ENCODE measurements at places on chromosomes 16 and 17.

DNA sequence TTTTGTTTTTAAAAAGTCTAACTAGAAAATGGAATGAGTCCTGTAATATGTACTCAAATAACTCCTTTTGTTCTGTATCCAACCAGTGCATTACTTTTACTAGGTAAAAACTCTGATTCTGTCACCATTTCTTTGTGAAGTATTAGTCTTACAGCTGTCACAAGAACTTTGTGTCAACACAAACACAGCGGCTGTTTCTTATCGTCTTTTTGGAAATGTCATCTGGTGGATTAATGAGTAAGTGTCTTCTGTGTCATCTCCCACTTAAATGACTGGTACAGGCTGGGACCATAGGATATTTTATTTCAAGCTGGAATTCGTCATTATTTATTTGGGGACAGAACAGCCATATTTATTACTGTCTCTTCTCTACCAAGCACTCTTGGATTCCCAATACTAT lies 19.1 kb upstream of the ALDH3A2 start:
- DNase-seq = no peak

DNA sequence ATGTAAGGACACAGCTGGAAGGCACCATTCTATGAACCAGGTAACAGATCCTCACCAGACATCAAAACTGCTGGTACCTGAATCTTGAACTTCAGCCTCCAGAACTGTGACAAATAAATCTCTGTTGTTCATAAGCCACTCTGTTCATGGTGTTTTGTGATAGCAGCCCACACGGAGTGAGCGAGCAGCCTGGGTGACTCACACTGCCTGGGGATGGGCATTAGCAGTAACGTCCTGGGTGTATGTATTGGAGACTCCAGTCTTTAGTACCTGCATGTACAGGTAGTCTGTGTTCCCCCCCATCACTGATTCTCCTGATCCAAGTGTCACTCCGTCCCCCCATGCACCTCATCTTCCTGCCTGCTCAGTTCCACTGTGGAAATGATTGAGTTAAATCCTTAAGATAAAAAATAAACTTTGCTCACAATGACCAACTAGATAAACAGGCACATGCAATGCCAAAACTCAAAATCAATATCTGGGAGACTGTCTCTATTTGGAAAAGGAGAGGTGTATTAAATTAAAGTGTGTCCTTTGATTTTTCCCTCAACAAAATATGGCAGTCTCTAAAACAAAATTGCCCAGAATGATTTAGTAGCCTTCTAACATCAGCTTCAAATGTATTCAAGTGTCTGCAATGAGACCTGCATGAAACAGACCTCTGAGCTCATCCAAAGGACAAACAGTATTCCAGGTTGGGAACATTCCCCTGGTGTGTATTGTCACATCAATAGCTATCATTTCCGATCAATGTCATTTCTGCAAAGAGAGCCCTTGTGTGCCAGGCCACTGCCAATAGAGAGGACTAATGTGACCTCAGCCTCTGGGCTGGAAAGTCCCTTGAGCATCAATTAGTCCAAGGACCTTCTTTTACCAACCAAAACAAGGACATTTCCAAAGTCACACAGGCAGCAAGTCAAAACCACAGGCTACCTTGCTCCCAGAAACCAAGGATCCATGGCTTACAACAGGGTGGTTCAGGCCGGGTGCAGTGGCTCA lies 12.2 kb upstream of the VAT1L start:
- no peak for DNase-seq

DNA sequence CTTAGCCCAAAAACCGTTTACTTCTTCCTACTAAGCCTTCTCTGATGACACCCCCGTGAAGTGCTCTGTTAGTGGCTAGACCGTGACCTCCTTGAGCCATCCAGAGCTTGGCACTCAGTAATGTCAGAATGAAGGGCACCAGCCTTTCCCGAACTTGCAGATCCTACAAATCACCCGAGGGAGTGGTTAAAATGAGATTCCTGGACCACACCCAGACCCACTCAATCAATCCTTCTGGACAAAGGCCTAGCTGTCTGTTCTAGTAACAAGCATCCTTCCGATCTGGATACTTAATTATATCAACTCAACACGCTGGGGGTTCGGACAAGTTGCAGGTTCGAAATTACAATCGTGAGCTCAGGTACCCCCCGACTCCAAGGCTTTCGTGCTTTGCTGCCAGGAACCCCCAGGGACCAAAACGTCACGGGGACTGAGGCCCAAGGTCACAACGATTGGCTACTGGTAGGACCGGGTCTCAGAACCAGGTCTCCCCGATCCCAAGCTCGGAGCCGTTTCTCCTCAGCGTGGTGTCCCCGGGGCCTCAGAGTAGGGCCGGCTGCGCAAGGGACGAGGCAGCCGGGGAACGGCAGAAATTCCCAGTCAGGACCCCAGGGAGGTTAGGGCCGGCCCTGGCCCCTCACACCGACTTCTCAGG lies 527 bp downstream of the CIAPIN1 start:
- no peak for DNase-seq

- DNase-seq = no peak
These were observed 19.9 kb downstream of the CFAP20 start for GRCh38 chr16:58109330-58109729.

DNA sequence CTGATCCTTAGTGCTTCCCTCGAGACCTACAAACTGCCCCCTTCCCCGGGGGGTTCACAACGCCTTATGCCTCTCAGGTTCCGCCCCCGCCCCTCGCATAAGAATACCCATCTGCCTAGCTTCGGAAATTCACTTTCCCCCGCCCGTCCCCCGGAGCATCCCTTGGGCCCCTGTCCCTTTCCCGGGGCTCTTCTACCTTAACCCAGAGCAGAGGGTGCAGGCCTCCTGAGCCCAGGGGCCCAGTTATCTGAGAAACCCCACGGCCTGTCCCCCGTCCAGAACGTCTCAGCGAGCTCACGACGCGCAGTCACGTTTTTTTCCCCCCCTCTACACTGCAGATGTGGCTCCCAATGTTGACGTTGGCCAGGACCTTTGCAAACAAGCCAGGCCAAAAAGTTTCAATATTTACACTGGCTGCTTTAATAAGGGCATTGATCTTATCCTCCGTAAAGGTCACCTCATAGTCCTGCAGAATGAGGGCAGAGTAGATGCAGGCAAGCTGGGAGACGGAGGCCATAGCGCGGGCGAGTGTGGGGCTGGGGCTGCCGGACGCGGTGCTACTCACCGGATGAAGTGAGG lies 1.4 kb upstream of the NBR1 start:
- DNase-seq = peak; percentile 57

DNA sequence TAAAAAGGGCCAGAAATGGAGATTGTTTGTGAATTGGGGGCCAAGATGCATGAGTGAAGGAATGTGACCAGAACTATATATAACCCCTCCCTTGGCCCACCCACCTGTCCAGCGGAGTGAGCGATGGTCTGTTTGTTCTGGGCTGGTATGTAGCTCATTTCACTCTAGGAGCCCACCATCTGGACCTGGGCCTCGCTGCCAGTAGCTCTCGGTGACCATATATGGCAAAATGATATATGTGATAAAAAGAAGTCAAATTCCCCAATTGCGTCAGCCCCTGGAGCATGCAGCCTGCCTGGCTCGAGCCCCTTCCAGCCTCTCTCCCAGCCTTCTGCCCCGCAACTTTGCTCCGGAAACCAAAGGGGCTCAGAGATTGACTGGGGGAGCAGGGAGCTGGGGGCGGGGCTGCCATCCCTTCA lies 47.3 kb downstream of the CCDC42 start:
- no peak for DNase-seq

DNA sequence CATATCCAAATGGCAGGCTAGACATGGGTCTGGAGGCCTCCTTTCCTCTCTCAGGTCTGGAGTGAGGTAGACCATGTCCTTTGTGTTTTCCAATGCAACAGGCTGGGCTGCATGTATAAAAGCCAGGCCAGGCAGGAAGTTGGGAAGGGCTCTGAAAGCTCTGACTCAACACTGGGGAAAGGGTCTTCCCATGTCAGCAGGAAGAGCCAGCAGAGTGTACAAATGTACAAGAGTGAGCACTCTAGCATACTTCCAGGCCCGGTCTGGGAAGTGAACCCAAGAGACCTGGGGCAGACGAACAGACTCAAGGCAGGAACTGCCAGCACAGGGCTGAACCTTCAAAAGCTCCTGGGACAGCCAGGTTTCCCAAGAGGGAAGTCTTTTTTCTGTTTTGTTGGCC lies 7.0 kb downstream of the ATPAF2 start:
- no peak for DNase-seq

DNA sequence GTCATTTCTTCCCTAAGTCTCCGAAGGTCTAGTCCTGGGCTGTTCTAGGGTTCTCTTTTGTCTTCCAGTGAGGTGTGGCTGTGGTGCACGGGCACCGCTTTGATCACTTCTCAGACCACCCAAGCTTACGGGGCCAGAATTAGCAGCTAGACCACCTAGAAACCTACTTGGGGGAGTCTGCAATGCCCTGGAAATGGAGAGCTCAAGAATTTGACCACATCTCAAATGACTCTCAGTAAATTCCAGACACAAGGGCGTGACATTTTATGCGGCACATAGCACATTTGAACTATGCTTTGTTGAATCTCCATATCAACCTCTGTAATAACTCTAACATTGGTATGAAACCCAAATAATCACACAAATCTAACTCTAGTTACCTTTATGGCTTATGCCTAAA lies 24.9 kb downstream of the TRIM16 start:
- DNase-seq = no peak

DNA sequence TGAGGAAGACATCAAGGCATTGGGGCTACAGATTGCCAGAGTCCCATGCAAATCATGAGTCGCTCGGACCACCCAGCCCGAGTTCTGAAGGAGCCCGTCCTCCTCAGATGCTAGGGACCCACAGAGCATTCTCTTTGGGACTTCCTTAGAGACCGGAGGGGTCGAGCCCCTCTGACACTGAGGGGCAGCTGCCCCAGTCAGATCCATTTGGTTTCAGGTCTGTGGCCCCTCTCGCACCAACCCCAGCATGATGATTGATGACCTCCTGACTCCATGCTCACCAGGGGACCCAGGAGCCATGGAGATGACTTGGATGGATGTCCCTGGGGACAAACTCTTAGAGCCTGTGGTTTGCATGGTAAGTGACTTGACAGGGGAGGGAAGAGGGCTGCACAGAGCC lies 8.0 kb downstream of the PDF start:
- no peak for DNase-seq

DNA sequence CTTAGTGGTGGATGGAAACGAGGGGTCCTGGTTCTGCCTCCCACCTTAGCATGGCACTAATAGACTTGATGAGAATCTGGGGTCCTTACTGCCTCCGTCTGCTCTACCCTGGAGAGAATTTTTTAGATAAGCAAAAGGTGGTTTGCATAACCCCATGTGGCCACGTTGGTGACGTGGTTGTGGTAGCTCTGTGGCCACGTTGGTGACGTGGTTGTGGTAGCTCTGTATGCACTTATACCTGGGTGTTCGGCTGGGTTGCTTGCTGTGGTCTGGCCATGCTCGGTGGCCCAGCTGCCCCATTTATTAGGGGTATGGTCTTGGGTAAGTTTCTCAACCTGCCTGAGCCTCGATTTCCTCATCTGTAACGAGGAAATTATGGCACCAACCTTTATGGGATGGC lies 13.0 kb downstream of the SPIRE2 start:
- DNase-seq = peak; percentile 90

- no peak for DNase-seq
These were observed 38.1 kb downstream of the SRL start for GRCh38 chr16:4203748-4204147.

GRCh38 chr16:84541999-84542817 lies 37.7 kb upstream of the MEAK7 start:
- DNase-seq = no peak

DNA sequence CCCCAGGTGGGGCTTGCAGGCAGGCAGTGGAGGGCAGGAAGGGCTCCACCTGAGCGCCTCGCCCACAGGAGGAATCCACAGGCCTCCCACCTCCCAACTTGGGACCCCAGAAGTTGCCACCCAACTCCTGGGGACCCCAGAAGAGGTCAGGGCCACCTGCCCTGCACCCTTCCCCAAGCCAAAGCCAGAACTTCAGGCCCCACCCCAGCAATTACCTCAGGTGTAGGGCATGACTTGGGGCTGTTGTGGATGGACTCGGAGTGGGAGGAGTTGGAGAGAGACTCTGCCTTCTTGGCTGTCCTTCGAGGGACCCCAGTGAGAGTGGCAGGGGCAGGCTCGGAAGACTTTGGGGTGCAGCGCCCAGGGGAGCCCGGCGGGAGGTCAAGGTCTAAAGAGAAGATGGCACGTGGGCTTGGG lies 10.5 kb downstream of the TSPOAP1 start:
- DNase-seq = no peak

DNA sequence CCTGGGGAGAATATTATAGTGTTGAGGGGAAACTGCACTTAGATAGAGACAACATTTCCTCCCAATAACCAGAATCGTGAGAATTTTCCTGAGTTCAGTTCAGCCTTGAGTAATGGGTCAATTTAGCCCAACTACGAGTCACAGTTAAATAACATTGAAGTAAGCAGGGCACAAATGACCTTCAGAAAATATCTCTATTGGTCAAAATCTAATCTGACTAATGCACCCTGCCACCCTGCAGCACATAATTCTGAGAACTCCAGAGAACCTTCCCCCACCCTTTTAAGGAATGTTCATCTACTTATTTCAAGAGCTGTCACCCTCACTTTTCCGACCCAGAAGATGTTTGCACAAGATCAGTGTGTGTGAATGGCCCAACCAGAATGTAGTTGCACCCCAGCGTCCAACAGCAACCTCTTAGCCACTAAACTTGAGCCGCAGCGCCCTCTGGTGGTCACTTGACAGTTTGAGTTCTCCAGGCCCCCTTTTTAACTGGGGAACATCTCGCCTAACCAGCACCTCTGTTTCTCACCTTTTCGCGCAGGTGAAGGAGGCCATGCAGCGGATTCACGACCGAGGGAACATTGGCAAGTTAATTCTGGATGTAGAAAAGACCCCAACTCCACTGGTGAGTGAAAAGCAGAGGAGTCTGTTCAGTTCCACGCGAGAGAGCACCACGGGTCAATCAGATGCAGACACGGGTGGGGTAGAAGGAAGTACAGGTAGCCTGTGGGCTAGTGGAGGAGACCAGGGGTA lies 50.9 kb upstream of the CLEC3A start:
- peak; percentile 65 for DNase-seq

DNA sequence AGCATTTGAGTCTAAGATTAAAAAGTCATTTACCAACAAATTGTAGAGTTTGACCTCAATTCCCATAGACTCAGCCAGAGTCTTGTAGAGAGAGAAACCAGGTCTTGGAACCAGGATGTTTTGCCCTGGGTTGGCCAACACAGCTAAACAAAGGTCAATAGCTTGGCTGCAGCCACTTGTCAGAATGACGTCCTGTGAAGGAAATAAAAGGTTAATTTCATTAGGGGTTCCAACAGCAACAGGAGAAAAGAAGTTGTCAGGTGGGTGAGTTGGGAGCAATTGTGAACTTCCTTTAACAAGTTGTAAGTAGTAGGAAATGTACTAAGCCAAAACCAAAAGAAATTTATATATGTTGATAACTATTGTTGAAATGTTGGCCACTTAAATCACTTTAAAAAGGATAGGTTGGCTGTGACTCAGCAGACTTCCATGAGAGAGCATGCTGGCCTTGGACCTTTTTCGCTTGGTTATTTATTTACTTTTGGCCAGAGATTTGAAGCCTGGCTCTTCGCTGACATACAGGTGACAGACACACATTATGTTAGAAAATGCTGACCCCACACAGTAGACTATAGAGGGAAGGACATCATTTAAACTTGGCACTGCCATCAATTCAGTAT lies 4.3 kb downstream of the TAT start:
- DNase-seq = no peak

GRCh38 chr17:38735161-38735997 lies 5.2 kb downstream of the CISD3 start:
- peak; percentile 85 for DNase-seq

GRCh38 chr16:2246301-2246885 lies 5.0 kb downstream of the ECI1 start:
- DNase-seq = no peak

- DNase-seq = no peak
These were observed 79.6 kb upstream of the LHX1 start for GRCh38 chr17:36857698-36858097.

GRCh38 chr16:30895627-30896260 lies 670 bp upstream of the CTF1 start:
- DNase-seq = peak; percentile 54

All from natural killer cell (primary cell).